Right forelimb (tissue), 1 donor: ENCODE measurements at places on chromosomes 4 and X.

DNA sequence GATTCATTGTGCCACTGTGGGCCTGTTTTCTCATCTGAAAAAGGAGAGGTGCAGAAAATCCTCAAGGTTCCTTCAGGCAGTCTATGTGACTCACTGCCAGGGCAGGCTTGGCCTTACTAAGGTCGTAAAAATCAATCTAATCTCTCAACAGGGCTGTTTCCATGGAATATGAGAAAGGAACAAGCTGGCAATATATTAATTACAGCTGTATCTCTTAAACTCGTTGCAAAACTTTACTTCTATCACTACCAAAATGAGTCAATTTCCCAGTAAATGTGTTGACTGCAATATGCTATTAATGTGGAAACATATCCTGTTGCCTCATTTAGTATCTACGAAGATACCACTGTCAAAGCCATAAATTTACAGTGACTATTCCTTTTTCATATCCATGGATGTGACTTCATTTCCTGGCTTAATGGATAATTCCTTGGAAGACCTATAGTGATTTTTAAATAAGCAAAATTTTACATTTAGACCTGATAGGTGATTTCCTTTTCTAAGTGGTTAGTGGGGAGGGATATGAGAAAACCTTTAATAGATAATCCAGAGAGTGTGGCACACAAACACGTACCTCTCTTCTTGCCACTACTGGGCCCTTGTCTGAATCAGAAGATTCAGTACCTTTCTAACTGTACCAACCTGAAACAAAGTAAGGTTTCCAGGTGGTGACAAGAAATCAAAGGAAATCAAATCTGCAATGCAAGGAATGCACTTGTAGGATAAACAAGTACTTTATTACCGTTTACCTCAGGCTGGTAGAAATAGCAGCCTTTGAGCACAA is 127.4 kb upstream of the FTHL17 start:
- no peak for DNase-seq

GRCh38 chr4:89598602-89599001 is 238.4 kb downstream of the SNCA start:
- no peak for DNase-seq

DNA sequence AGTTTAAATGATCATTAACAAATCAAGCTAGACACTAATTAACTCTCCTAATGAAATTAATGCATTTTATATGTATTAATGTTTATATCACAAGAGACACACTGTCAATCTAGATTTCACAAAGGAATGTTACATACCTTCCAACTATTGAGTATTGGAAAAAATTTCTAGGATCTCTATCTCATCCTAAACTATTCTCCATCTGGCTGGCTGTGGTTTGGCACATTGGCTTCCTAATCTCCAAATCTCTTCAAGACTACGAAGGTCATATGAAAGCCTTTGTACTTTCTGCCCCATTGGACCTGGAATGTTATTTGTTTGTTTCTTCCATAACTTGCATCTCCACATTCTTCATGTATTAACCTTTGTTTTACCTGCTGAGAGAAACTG is 1160.0 kb downstream of the ADGRL3 start:
- DNase-seq = no peak

DNA sequence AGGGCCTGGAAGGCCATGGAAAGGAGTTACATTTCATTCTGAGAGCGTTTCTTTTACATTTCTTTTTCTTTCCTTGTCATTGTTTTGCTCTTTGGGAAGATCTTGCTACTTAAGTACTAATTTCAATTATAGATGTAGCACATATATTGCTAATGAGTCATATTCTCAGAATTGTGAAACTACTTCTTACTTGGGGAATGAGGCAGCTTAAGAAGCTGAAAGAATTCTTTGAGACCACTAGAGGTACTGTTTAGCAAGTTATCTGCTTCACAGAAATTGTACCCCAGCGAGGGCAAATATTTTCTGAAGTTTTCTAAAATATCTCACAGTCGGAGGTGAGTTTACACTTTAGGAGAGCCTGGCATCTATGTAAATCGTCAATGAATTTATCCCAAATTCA is 100.6 kb downstream of the AFF2 start:
- DNase-seq = no peak

DNA sequence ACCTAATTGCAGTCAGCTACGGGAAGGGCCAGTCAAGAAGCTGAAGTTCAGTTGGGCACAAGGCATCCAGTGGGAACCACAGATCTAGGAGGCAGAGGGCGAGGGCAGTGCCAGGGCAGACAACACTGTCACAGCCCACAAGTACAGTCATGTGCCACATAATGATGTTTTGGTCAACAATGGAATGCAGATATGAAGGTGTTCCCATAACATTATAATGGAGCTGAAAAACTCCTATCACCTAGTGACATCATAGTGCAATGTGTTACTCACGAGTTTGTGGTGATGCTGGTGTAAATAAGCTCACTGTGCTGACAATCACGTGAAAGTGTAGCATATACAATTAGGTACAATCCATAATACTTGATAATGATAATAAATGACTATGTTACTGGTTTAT is 4.5 kb upstream of the TMEM255A start:
- no peak for DNase-seq

- DNase-seq = no peak
These were observed 6.4 kb upstream of the BGN start for GRCh38 chrX:153488231-153488914.

GRCh38 chr4:96150466-96150865 is 310.6 kb downstream of the PDHA2 start:
- no peak for DNase-seq

- DNase-seq = peak; percentile 48
These were observed 182.5 kb upstream of the NPY2R start for GRCh38 chr4:155025762-155026457.

DNA sequence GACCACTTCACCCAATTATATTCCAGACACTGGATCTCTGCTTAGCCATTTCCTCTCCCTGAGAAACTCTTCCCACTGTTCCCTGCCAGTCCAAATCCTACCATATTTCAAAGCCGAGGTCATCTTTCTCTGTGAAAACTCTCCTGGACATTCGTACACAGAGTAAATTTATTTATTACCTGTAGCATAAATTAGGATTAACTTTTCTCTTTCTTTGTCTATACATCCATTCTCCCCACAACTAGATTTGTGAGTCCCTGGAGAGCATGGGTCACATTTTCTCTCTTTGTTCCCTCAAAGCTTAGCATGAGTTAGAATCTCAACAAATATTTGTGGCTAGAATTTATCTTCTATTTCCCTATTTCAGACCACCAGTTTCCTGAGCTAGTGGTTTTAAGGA is 27.8 kb upstream of the SMIM10 start:
- DNase-seq = no peak

DNA sequence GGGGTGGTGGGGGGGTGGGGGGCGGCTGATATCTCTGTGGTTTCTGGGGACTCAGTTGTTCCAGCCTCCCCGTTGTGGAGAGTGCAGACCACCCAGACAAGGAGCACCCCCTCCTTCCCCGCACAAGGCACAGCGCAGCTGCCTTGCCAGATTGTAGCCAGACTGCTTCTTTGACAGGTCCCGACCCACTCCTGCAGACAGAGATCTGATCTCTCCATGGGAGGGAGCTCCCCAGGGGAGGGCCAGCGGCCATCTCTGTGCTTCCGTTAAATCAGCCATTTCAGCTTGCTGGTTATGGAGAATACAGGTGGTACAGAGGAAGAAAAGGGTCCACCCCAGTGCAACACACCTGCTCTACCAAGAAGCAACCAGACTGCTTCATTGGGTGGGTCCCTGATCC is 80.8 kb downstream of the FGF16 start:
- DNase-seq = peak; percentile 40

DNA sequence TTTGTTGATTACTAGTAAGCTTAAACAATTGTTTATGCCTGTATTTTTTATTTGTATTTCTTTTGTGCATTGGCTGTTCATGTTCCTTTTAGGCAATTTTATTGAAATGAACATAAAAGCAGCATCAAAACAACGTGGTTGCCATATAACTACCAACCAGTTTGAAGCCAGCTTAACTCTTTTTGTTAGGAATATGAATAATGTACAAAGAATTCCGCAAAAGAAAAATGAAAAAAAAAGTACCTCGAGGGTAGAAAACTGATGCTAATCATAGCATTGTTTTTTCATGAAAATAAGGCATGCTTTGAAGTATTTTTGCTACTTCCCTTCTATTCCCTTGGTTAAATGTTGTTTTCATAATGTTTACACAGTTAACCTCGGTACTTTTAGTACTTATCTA is 1024.0 kb upstream of the SLIT2 start:
- no peak for DNase-seq

DNA sequence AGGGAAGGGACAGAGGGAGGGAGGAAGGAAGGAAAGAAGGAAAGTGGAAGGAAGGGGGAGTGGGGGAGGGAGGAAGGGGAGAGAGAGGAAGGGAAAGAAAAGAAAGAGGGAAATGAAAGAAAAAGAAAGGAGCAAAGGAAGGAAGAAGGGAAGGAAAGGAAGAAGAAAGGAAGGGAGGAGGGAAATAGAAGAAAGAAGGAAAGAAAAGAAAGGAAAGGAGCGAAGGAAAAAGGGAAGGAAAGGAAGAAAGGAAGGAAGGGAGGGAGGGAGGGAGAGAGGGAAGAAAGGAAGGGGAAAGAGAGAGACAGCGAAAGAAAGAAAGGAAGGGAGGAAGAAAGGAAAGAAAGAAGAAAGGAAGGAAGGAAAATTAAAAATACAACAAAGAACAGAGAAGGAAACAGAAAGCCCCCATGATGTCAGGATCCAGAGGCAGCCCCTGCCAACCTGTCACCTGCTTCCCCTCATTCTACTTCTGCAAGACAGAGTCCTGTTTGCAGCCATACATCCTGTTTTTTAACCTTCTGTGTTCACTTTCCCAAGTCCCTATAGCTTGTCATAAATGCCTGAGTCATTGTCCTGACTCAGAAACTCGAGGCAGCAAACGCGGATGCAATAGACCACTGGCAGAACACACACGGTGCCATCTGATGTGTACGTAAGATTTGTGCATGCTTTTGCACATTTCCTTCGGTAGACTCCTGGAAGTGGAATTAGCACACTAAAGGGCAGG is 77.0 kb upstream of the C4orf50 start:
- no peak for DNase-seq

GRCh38 chrX:149060921-149061320 is 444.2 kb downstream of the IDS start:
- no peak for DNase-seq

DNA sequence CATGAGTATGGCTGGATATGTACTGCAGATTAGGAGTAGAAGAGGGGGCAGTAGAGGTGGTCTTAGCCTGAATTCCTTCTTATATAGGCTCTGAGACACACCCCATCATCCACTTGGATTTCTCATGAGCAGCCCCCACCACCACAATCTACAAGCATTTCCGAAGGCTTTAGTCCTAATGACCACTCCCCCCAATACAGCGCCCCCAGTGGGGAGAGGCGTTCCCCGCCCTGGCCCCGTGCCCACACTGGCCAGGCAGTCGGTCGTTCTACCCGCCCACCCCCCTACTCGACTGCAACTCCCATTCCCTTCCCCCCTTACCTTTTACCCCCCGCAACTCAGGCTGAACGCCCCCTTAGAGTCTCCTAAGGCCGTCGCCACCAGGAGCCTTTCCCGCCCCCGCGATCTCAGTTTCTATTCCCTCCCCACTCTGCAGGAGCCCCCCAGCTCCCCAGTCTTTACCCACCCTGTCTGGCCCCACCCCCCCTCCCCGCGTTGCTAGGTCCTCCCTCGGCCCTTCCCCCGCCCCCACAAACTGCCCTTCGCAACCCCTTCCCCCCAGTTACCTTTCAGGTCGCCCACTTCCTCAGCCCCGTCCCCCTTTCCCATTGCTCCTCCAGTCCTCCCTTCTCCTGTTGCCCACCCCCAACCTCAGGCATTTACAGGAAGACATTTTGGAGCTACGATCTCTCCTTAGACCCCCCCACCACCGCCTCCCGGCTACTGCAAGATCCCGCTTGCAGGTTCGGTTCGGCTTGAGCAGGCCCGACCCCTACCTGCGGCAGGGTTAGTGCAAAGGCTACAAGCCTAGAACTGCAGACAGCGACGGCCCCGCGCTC is 468 bp downstream of the ZMYM3 start:
- DNase-seq = peak; percentile 68

GRCh38 chr4:19557161-19557560 is 694.5 kb upstream of the SLIT2 start:
- no peak for DNase-seq

DNA sequence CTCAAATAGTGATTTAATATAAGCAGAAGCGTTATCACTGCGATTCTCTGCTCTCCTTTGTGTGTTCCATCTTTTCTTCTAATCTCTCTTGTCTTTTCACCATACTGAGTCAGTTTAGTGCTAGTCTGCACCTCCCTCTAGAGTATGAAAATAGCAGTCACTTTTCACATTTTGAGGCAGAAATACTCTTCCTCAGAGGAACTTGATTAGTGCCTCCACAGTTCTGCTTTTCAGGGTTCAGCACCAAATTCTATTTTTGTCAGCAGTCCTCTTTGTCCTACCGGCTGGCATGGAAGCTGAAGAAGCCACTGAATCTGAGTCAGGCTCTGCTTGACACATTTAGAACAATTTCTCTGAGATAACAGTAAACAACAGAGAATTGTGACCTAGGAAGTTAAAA is 49.7 kb upstream of the ANKRD17 start:
- DNase-seq = no peak

GRCh38 chr4:41844327-41844726 is 90.9 kb upstream of the TMEM33 start:
- no peak for DNase-seq

DNA sequence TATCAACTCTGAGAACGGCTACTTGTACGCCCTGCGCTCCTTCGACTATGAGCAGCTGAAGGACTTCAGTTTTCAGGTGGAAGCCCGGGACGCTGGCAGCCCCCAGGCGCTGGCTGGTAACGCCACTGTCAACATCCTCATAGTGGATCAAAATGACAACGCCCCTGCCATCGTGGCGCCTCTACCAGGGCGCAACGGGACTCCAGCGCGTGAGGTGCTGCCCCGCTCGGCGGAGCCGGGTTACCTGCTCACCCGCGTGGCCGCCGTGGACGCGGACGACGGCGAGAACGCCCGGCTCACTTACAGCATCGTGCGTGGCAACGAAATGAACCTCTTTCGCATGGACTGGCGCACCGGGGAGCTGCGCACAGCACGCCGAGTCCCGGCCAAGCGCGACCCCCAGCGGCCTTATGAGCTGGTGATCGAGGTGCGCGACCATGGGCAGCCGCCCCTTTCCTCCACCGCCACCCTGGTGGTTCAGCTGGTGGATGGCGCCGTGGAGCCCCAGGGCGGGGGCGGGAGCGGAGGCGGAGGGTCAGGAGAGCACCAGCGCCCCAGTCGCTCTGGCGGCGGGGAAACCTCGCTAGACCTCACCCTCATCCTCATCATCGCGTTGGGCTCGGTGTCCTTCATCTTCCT is 2.7 kb downstream of the PCDH10 start:
- DNase-seq = peak; percentile 67

DNA sequence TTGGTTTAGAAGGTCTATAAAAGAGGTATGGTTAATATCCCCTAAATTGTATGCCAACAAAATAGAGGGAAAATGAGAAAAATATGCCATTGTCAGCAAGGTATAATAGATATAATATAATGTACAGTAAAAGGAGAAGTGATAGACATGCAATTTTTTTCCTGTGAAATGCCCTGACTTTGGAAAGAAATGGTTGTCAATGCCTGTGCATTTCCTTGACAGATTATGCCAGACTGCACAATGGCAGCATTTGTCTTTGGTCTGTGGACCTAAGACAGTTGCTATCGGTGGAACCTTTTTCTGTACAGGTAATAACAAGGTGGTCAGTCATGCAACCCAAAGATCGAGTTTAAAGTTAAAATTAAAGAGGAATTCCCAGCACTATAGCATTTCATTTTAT is 301.7 kb downstream of the CFAP299 start:
- DNase-seq = no peak
